ENCODE measurements at places on chromosomes 16 and 17.

- DNase-seq: no peak
Measured at GRCh38 chr17:50635732-50635981, 976 bp downstream of the ABCC3 start.

GRCh38 chr17:32584792-32585191, 98.0 kb downstream of the CDK5R1 start:
- peak; percentile 34 for DNase-seq

GRCh38 chr17:77184474-77184873, 43.7 kb downstream of the SEC14L1 start:
- DNase-seq: peak; percentile 50

DNA sequence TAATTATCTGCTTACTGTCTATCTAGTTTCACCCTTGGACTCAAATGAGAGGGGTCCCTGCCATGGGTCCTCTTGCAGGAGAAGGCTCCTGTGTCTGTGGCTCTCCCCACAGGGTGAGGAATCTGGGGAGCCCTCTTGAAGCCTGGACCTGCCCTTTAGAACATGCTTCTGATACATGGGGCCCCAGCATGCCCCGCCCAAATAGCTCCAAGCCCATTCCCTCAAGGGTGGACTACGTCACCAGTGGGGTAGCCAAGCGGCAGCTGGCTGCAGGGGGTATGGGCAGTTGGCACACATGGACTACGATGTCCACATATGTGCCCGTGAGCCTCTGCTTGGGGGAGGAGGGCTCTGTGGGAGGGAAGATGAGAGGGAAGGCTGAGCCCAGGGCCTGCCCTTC, 39.3 kb downstream of the ARHGAP27 start:
- DNase-seq: no peak

- DNase-seq: no peak
Measured at GRCh38 chr17:34391241-34391640, 28.2 kb upstream of the CCL1 start.
